ENCODE measurements at places on chromosomes 6 and 20.

- no peak for DNase-seq
These were observed 766 bp downstream of the PRICKLE4 start for GRCh38 chr6:41781366-41781730.

DNA sequence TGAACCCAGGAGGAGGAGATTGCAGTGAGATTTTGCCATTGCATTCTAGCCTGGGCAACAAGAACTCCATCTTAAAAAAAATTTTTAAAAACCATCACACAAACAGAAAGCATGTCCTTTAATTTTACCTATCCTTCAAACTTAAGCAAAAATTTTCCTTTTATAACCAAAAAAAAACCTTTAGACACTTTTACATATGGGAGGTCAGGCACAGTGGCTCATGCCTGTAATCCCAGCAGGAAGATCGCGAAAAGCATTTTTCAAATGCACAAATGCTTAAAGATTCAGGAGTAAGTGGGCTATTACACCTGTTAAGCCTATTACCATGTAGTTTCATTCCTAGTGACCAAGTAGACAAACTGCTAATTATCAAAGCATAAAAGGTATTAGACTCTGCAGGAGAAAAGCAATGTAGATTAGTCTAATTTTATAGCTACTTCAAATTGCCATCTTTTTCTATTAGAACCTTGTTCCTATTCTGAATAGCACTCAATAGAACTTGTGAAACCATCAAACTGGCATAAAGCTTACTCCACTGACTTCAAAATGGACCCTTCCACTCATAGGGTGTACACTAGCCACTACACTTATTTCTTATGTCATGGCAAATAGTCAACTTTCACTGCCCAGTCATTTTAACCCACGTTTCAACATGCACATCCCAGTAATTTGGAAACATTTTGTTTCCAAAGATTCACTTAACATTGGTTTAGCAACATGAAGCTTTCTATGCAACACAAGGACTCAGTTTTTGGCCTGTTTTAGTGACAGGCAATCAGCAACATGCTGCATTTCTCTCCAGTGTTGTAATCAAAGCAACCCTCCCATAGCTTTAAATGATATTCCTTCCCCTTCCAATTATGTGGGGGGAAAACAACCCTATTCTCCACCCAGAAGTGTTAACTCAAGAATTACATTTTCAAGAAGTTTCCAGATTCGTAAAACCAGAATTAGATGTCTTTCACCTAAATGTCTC is 4.0 kb downstream of the EEF1A1 start:
- DNase-seq, result no peak

DNA sequence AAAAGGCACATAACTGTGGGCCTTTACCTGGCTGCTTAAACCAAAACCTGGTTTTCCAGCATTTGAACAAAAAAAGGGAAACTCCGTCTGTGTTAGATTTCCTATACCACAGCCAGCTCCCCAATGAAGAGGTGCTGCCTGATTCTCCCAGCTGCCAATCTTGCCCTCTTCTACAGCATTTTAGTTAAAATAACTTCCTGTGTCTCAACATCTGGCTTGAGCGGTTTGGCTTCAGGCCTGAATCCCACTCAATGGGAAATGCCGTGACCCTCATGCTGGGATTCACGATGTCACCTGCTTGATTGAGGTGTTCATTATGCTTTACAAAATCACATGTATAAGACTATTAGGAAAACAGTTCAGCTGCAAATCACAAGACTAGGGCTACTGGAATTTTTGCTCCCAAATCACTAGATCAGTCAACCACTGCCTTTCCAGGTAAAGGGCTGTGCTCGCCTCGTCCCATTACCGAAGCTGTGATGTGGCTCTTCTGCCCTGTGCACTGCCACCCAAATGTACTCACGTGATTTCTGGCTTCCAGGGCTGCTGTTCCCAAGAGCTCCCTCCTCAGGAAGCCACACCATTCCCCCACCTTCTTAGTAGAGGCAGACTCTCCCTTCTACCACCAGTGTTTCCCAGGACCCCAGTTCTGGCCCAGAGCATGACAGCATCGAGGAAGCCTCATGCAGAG is 94.6 kb downstream of the PSMG4 start:
- DNase-seq, result no peak

- no peak for DNase-seq
These were observed 6.6 kb downstream of the HLA-B start for GRCh38 chr6:31350196-31351032.

- DNase-seq, result no peak
These were observed 41.8 kb upstream of the FUT9 start for GRCh38 chr6:95973976-95974375.

DNA sequence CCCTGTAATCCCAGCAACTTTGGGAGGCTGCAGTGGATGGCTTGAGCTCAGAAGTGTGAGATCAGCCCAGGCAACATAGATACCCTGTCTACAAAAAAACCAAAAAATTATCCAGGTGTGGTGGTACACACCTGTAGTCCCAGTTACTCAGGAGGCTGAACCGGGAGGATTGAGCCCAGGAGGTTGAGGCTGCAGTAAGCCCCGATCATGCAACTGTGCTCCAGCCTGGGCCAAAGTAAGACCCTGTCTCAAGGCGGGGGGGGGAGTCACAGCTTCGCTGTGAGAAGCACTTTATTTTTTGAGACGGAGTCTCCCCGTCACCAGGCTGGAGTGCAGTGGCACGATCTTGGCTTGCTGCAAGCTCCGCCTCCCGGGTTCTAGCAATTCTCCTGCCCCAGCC is 54.2 kb downstream of the EZR start:
- DNase-seq, result no peak

- DNase-seq, result no peak
These were observed 41.6 kb upstream of the ARMC2 start for GRCh38 chr6:108806665-108807064.

- DNase-seq, result no peak
These were observed 313.4 kb upstream of the PLCB4 start for GRCh38 chr20:8755340-8756118.

DNA sequence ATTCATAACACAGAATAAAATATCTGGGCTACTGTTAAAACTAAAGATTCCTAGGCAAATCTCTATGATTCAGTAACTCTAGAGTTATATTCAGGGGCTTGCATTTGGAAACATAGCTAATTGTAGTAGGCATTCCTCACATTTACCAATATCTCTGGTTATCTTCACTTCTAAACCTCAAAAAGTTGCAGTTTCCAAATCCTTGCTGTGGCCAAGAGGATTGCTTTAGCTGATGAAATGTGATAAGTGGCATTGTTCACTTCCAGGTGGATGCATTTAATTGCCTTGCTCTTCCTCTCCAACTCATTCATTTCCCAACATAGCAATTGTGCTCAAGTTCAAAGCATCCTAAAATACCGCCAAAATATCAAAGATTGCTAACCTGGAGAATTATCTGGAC is 246.6 kb downstream of the GRIK2 start:
- DNase-seq, result no peak
